ENCODE measurements at places on chromosomes 6 and 20.

- DNase-seq = no peak
These were observed 24.2 kb upstream of the PNPLA1 start for GRCh38 chr6:36245572-36246061.

GRCh38 chr6:1596088-1596852 lies 13.4 kb upstream of the FOXC1 start:
- peak; percentile 52 for DNase-seq

DNA sequence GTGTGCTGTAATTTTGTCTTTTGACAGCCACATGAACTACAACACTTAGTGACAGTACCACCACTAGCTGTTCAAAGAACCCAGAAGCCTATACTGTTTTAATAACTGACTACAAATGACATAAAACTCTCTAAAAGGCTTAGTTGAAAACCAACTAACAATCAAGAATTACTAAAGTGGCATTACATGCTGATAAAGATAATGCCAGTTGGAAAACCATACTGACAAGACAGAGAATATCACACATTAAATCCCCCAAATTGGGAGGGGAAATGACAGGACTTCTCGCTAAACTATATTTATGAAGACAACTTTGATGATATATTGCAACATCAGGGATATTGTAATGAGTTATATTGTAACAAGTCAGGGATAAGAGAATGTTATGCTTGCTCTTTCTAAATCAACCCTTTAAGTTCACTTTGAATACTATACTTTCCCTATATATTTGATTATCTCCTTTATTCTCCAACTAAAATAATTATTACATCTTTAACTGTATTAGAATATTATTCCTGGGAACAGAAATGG lies 6.2 kb downstream of the NCOA5 start:
- DNase-seq = no peak

GRCh38 chr20:58575776-58576602 lies 60.8 kb upstream of the APCDD1L start:
- no peak for DNase-seq

- no peak for DNase-seq
These were observed 70.9 kb downstream of the MAN1A1 start for GRCh38 chr6:119278625-119279024.

DNA sequence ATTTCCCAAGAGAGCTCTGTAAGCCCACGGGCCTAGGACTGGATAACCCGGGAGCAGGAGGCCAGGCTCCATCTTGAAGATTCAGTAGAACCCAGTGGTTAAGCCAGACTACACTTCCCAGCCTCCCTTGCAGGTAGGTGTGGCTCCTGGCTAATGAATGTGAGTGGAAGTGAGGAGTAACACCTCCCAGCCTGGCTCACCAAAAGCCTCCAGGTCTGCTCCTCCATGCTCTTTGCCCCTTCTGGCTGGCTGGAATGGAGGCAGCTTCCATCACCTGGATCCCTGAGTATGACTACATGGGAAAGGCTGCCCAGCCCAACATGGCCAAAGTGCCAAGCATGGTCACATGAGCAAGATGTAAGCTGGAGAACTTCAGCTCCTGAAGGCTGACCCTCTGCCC lies 9.7 kb downstream of the LRRN4 start:
- DNase-seq = no peak

DNA sequence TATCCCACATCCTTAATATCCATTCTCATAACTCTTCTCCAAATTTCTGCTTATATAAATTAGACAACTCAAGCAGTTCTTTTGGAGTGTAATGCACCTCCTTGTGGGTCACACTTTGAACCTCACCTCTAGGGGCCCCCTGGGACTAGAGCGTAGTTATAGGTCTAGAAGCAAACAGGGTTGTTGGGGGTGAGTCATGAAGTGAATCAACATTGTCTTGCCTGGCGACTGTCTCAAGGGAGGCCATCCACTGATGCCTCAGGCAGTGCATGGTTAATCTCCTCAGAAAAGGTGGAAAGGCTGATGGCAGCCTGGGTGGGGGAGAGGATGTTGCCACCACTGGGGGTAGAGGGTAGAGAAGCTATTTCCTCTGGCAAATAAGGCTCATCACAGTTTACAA lies 129.1 kb downstream of the TNFRSF21 start:
- DNase-seq = no peak

DNA sequence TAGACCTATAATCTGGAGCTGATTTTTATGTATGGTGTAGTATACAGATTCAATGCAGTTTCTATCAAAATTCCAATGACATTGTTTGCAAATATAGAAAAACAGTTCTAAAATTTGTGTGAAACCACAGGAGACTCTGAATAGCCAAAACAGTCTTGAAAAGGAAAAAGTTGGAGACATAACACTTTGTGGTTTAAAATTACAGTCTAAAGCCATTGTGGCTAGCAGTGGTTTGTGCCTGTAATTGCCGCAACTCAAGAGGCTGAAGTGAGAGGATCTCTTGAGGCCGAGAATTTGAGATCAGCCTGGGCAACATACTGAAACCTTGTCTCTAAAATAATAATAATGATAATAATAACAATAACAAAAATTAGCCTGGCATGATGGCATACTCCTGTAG lies 213.7 kb downstream of the CDKAL1 start:
- DNase-seq = no peak

DNA sequence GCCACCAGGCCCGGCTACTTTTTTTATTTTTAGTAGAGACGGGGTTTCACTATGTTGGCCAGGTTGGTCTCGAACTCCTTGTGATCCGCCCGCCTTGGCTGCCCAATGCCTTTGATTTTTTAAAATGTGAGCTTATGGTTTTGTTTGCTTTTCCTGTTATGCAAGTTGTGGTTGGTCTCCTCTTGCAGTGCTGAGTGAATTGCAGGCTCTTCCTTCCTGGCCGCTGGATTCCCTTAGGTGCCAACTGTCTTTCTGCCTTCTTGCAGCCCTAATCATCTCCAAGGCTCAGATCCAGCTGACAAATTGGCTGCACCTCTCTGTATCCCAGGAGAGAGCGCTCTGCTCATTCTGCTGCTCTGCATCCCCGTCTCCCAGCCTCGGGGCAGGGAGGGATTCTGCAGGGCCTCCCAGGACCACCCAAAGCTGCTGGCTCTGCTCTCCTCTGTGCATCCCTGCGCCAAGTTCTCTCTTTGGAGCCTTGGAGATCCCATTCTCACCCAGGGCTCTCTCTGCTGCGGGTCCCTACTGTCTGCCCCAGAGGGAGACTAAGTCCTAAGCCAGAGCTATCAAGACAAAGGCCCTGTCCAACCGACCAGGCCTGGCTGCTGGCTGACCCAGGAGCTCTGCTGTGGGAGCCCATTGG lies 14.1 kb upstream of the EMILIN3 start:
- DNase-seq = no peak

- no peak for DNase-seq
These were observed 12.4 kb upstream of the HMGN3 start for GRCh38 chr6:79246891-79247290.

DNA sequence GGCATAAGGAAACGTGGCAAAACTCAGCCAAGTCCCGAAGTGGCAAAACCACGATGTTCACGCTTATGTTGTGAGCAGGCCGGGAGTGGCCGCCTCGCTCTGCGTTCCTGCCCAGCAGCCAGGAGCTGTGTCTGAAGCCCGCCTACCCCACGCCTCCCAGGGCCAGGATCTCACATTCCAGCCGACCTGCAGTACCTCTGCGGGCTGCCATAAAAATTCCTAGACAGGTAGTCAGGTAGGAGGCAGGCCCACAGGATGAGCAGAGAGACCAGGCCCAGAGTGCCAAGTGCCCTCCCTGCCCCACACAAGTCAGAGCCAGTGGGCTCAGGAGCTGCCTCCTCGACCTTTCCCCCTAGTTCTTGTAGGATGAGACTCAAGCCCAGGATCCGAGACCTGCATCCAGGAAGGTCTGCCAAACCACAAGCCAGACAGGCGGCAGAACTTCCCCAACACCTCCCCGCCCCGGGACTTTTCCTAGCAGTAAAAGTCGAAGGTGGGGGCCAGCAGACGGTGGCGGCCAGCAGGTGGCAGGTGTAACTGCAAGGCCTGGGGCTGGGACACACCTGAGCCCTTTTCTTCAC lies 16.7 kb downstream of the PMEPA1 start:
- no peak for DNase-seq

DNA sequence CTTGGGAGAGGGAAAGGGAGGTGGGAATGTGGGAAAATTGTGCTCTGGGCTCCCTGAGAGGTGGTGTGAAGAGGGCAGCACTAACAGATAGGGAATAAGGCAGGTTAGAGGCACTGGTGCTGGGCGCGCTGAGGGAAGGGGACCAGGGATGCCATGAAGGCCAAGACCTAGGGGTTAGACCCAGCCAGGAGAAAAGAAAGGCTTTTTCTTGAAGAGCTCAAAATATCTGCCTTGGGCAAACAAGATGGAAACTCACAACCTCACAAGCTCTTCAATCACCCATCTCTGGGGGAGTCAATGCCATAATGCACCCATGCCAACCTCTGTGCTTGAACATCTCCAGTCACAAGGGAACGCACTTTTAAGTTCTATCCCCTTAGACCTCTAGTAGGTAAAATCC lies 363.6 kb upstream of the CHD6 start:
- DNase-seq = no peak

DNA sequence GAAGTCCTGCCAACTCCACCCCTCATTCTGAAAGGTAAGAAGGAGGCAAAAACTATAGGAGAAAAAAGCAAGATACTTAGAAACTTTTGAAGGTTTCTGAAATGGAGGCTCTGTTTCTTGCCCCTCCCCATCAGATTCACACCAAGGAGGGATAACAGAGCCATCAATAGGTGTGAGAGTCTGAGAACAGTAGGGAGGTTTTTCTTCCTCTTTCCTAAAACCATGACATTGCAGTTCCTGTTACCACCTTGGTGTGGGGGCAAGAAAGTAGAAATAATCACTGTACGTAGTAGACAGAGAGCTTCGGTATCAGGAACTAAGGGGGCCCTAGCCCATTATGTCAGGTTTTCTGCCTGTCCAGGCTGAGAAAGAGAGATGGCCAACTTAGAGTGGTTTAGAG lies 333.3 kb upstream of the SYNCRIP start:
- DNase-seq = no peak

DNA sequence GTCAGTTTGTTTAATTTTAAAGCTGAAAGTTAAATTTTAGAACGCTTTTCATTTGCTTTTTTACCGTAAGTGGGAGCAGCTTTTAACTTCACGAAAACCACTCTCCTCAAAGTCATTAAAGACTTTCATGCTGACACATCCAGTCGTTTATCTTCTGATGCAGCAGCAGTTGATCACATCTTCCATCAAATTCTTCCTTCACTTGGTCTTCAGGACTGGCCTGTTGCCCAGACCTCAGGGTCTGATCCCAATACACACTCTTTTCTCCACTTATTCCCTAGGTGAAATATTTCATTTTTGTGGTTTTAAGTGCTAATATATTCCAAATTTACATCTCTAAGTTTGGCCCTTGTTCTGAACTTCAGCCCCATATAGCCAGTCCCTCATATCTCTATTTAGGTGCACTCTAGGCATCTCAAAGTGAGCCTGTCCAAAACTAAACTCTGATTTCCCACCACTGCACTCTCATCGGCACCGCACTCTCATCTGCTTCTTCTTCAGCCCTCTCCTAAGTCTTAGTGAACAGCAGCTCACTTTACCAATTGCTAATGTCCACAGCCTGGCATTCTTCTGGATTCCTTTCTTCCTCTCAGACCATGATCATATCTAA lies 20.4 kb downstream of the AFDN start:
- no peak for DNase-seq

DNA sequence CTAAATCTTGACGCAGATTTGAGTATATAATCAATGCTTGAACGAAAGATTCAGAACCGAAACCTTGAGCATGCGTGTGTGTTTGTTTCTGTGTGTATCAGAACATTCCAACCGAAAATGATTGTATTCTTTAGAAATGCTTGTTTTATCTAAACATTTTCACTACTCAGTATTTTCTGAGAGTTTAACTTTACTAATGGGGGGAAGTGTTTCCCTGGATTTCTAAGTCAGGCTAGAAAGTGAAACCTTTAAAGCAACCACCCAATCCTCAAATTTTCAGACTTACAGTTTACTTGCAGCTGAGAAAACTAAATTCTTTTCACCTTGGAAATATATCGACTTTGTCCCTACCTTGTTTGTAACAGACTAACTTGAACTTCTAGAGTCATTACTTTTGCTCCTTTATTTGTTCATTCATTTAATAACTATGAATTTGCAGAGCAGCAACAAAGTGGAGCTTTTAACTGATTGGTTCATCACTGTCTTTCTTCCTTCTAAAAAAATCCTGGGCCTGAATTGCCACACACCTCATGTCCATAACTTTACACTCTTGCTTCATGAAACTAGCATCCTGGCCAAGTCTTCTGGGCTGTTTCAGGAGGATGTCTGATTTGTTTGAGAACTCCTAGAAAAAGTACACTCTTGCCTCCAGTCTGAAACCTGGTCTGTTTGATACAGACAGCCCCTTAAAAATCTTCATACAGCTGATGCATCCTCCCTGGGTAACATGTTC lies 77.8 kb upstream of the XRN2 start:
- no peak for DNase-seq

DNA sequence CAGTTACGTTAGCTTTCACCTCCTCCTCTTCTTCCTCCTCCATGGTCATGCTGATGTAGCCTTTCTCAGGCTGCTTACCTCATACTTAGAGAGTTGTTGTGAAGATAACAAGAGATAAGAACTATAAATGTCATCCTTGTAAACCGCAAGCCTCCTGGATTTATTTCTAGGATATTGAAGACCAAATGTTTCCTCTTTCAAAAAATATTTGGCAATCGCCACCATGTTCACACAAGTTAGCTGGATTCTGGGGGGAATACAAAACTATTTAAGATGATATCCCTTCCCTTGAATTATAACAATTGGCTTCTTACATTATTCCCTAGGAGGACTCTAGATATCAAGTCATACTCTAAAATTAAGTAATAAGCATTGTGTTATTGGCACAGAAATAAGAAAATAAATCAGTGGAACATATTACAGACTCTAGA lies 99.8 kb upstream of the PLEKHG1 start:
- DNase-seq = no peak

DNA sequence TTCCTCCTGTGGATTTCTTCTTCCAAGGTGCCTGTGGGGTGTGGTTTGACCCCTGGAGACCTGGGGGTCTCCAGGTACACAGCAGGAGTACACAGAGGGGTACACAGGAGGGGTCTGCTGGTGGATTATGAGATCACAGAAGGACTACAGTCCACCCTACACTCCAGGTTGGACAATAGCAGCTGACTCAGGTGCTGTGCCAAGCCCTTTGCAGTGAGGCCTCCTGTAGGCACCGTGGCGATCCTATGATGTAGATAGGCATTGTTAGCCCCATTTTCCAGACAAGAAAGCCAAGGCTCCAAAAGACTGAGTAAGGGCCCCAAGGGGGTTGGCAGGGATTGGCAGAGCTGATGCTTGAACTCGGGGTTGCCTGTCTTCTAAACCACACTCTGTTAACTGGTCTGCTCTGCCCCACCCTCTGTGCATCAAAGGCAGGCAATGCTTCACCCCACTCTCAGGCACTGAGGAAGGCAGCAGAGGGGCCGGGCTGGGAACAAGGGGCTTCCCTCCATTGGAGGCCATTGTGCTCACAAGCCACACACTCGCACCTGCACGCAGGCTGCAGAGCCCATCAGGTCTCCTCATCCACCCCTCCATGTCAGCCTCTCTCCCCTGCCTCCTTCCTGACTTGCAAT lies 77.5 kb upstream of the SIRPA start:
- DNase-seq = no peak

GRCh38 chr20:10109641-10110040 lies 74.9 kb downstream of the ANKEF1 start:
- DNase-seq = no peak

Data from T-helper 2 cell (primary cell).